ENCODE measurements at places on chromosomes 5 and 9.

DNA sequence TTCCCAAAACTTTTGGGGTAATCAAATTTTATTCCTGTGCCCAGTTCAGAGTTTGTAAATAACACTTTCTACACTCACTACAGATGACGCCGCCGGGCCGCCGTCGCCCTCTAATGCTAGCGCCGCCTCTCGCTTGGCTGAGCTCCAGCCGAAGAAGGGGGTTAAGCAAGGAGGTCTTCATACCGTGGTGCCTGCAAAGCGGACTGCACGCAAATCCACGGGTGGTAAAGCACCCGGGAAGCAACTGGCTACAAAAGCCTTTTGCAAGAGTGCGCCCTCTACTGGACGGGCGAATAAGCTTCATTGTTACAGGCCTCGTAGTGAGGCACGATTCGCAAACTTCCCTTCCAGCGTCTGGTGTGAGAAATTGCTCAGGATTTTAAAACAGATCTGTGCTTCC is 280.4 kb downstream of the MEF2C start:
- DNase-seq = no peak

- no peak for DNase-seq
These were observed 4.8 kb upstream of the ENTPD2 start for GRCh38 chr9:137058521-137059234.

- DNase-seq = no peak
These were observed 303.6 kb upstream of the CLINT1 start for GRCh38 chr5:158162479-158163034.

DNA sequence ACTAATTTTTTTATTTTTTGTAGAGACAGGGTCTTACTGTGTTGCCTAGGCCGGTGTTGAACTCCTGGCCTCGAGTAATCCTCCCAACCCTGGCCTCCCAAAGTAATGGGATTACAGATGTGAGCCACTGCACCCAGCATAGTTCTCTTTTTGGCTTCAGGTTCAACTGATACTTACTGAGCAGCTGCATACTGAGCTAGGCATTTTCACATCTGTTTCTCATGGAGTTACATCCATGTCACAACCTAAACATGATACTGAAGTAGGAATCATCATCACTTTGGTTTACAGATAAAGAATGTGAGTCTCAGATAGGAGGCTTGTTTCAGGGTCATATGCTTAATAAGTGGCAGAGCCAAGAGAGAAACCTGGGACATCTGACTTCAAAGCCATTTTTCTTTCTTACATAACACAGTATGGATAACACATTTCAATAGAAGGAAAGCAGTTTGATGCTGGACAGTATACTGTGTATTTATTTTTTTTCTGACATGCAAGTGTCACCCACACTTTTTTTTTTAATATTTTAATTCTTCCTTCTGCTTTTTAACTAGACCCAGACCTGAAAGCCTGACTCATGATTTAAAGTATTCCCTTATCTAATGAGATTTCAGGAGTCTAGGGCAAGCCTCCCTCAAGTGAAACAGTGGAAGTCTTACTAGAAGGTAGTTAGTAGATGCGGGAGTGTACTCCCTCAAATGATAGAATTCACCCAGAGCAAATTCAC is 90.8 kb downstream of the HACD4 start:
- no peak for DNase-seq

GRCh38 chr9:127711831-127712274 is 3.6 kb downstream of the PTRH1 start:
- DNase-seq = no peak

- DNase-seq = no peak
These were observed 24.4 kb upstream of the TGFBI start for GRCh38 chr5:136004436-136004835.

DNA sequence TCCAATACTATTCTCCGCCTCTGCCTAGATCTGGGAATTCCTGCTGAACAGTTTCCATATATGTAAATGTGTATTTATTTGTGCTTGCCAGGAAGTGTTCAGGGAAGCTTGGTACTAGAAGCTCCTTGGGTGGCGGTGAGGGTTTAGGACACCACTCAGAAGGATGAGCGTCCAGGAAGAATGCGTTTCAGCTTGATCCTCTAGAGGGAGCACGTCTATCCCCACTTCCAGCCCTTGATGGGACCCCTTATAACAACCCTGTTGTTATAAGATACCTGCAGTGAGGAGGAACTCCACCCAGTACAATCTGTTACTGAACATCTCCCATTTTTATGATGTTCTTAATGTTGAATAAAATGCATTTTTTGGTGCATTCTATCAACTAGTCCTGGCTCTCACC is 88.9 kb downstream of the CYFIP2 start:
- no peak for DNase-seq

GRCh38 chr5:41094871-41095270 is 23.7 kb upstream of the MROH2B start:
- no peak for DNase-seq

GRCh38 chr5:127938746-127939145 is 144.8 kb upstream of the SLC12A2 start:
- no peak for DNase-seq

- no peak for DNase-seq
These were observed 7.2 kb downstream of the SNAPC4 start for GRCh38 chr9:136392538-136393449.
